ENCODE measurements at places on chromosomes 7 and 10. TPM values are rescaled to one million over a fixed set of nuclear protein-coding genes. Genes with fewer than 3 reads are reported as not detected.
A peak's percentile ranks its signal among the peaks of the same experiment; 100 is the strongest.

The NPC1L1 gene
- total RNA-seq = not detected

The HOXA11 gene
- 4.5 TPM for total RNA-seq

The PTN gene
- total RNA-seq = 6.4 TPM

The ANKRD2 gene
- total RNA-seq = not detected

The OAT gene
- total RNA-seq = 70.2 TPM

The TAC1 gene
- total RNA-seq = not detected

The MBLAC1 gene
- total RNA-seq = 4.4 TPM

The C7orf57 gene
- total RNA-seq = not detected

The POLR2J gene
- 30.3 TPM for total RNA-seq

The XRCC2 gene
- 14.5 TPM for total RNA-seq

The CYP2E1 gene
- total RNA-seq = 3.4 TPM

The TDRD1 gene
- not detected for total RNA-seq

The LRRC27 gene
- total RNA-seq = 5.9 TPM

The SPDYE5 gene
- total RNA-seq = not detected

The DPP6 gene
- 33.7 TPM for total RNA-seq

The STEAP1 gene
- 36.4 TPM for total RNA-seq

The VSIR gene
- total RNA-seq = 54.3 TPM

The LRRD1 gene
- total RNA-seq = not detected

The FAM185A gene
- 12.7 TPM for total RNA-seq

The TLX1 gene
- total RNA-seq = 0.14 TPM

DNA sequence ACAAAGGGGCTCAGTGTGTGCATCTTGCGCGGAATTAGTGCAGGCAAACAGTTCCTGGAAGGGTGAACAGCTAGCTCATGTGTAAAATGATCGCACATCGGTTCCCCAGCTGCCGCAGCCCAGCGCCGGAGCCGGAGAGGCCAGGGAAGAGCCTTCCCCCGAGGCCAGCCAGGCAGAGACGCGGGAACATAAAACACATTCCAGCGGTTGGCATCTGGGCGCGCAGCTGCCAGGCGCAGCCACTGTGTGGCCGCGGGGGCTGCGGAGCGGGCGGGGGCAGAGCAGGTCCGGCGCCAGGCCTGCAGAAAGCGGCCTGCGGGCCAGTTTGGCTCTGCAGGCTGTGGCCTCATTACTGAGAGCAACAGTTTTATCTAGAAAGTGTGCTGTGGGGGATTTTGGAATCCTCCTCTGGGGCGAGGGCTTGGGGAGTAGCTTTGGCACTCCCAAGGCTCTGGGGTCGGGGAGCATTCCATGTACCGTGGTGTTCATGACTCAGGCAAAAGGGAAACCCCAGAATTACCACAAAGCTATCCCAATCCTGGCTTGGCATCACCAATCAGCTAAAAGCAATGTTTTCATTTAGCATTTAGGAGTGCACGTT lies 74.3 kb downstream of the SAMD9 start:
- DNase-seq = no peak

- DNase-seq = no peak
Observed at GRCh38 chr7:562374-562675, 42.7 kb upstream of the PDGFA start.

DNA sequence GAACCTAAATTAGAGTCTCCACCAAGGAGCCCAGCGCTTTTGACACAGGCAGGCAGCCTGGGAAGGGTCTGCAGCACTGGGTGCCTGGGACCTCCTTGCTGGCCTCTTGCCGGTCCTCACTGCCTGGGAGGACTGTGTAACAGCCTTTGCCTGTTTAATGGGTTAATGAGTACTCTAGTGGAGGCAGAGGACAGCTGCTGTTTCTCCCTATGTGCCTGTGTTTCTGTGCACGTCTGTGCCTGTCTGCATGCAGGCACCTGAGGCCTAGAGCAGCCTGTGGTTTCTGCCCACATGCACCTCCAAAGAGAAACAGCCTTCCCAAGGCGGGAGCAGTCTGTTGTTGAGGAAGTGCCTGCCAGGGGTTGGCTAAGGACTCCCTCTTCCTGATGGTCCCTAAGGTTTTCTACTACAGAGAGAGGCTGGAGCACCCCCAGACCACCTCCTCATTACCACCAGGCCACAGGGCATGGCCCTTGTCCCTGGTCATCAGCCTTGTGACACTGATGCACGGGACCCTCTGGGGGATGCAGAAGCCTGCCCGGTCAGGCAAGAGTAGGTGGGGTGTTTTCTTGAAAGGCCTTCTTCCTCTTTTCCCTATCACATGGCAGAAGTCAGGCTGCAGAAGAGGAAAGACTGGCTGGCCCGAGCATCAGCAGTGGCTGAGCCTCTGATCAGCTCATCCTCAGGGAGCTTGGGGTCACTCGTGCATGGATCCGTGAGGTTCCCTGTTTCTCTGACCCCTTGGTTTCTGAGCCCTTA lies 14.2 kb downstream of the SLC29A3 start:
- no peak for DNase-seq

GRCh38 chr7:22549667-22550513 lies 49.9 kb upstream of the STEAP1B start:
- no peak for DNase-seq

DNA sequence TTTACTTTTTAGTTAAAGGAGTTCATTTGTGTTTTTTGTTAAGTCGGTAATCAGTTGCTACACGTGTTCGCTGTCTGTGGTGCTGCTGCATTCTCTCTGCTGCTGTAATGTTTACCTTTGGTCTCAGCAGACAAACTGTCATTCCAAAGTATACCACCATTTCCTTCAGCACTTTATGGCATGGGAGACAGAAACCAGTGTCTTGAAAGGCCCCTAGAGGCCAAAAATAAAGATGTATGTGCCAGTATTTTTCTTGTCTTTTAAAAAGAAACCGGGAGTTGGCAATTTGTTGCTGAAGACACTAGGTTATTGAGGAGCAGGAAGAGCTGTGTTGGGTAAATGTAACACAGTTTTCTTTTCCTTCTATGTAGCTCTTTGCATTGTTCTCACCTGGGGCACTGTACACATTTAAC lies 24.1 kb downstream of the ZNF92 start:
- no peak for DNase-seq

DNA sequence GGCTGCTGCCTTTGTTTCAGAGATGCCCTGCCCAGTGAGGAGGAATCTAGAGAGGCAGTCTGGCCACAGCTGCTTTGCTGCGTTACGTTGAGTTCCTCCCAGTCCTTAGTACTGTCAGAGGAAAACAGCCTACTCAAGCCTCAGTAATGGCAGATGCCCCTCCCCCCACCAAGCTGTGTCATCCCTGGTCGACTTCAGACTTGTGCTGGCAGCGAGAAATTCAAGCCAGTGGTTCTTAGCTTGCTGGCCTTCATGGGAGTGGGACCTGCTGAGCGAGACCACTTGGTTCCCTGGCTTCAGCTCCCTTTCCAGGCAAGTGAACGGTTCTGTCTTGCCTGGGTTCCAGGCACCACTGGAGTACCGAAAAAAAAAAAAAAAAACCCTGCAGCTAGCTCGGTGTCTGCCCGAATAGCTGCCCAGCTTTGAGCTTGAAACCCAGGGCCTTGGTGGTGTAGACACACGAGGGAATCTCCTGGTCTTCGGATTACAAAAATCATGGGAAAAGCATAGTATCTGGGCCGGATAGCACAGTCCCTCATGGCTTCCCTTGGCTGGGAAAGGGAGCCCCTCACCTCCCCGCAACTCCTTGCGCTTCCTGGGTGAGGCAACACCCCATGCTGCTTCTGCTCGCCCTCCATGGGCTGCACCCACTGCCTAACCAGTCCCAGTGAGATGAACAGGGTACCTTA lies 9.1 kb downstream of the SDHAF3 start:
- DNase-seq = no peak

DNA sequence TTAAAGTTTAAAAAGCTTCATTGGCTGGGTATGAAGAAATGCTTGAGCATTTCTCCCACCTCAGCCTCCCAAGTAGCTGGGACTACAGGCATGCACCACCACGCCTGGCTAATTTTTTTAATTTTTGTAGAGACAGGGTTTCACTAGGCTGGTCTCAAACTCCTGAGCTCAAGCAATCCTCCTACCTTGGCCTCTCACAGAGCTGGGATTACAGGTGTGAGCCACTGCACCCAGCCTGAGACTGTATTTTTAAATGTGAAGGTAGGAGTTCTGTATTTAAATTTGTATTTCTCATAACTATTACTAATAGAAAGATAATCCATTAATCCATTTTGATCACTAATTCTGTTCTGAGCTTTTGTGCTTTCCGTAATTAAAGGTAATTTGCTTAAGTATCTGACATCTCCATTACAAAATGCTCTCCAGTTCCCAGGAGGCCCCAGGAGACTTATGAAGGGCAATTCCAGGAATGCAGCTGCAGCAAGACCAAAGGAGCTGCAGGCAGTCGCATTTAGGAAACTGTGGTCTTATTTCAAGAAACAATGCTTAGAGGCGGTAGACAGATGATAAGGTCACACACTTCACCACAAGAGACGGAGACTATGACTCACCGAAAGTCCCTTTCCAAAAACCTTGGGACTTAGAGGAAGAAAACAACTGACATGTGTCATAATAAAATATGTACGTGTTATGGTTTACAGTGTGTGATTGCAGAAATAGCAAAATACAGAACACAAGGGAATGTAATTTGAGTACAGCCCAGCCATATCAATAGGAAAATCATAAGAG lies 23.3 kb downstream of the YAE1 start:
- no peak for DNase-seq

DNA sequence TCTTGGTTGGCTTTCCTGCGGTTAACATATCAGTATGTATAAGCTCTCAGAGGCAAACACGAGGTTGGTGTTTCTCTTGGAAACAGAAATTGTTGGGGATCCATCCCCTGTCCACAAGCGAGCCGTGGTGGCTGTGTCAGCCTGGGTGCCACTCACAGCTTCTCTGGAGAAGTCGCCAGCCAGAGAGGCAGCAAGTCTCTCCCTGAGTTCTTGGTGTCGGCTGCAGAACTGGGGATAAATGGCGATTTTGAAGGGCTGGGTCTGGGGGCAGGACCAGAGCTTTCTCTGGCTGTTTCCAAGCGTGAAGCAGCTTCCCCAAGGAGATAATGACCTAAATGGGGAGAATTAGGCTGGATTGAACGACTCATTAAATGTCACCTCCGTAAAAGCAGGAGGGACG lies 335.3 kb downstream of the GLRX3 start:
- no peak for DNase-seq

GRCh38 chr7:28587211-28587610 lies 174.9 kb downstream of the CREB5 start:
- no peak for DNase-seq

GRCh38 chr10:70803775-70804420 lies 11.8 kb upstream of the SGPL1 start:
- no peak for DNase-seq

GRCh38 chr7:54933643-54934042 lies 85.2 kb upstream of the EGFR start:
- no peak for DNase-seq

- peak; percentile 21 for DNase-seq
Observed at GRCh38 chr10:34254596-34254995, 560.5 kb downstream of the PARD3 start.

GRCh38 chr10:7414766-7415165 lies 3.9 kb upstream of the SFMBT2 start:
- no peak for DNase-seq

GRCh38 chr10:101568054-101568745 lies 19.9 kb downstream of the POLL start:
- DNase-seq = no peak

GRCh38 chr7:29202651-29203069 lies 8.1 kb downstream of the CHN2 start:
- peak; percentile 53 for DNase-seq

GRCh38 chr10:21095073-21095472 lies 198.0 kb upstream of the NEBL start:
- no peak for DNase-seq

- DNase-seq = no peak
Observed at GRCh38 chr7:147412782-147413556, 1177.6 kb upstream of the C7orf33 start.

GRCh38 chr7:99380823-99381663 lies 6.5 kb downstream of the ARPC1B start:
- peak; percentile 57 for DNase-seq

- DNase-seq = no peak
Observed at GRCh38 chr7:115116773-115117715, 195.2 kb downstream of the MDFIC start.

DNA sequence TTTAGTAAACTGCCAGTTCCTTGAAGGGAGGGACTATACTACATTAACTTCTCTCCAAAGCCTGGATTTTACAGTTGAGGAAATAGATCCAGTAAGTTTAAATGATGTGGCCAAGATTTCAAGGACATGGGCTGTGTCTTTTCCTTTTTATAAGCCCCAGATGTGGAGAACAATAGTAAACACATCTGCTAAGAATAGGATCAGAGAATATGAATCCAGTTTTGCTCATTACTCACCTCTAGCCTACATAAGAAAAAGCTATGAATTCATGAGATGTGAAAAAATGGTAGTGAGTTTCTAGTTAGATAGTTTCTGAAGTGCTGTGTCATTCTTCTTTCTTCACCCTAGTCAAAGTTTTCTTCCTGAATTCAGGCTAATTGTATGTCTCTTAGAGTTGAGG lies 38.6 kb downstream of the MAGI2 start:
- DNase-seq = no peak

DNA sequence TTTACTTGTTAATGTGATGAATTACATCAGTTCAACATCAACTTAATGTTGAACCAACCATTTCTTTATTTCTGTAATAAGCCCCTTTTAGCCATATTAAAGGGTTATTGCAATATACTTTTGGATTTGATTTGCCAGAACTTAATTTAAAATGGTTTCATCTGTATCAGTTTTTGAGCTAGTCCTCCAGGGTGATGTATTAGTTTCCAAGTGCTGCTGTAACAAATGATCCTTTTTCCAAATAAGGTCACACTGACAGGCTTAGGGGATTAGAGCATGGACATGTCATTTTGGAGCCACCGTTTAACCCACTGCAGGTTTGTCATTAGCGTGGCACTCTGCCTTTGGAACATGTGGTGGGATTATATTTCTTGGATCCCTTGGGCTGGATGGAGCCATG lies 244.8 kb upstream of the PLPP4 start:
- DNase-seq = no peak

DNA sequence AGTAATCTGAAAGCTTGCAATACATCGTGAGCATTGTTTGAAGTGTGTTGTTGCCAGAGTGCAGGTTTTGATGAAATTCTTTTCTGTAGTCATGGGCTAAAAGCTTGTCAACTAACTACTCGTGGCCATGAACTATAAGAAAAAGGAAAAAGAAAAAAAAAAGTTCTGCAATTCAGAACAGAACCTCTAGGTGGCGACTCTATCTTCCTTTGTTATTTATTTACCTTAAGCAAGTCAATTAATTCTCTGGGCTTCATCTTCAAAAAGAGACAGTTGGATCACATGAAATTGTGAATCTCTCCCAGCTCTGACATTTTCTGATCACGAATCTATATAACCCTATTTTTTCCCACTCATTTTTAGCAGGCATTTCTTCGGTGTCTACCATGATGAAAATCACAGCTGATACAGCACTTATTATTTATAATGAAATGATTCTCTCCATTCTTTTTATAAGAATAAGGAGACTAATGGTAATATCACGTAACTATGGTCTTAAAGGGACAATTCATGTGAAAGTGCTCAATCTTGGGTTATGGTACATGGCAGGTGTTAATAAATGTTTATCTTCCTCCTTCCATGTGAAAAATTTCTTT lies 18.8 kb downstream of the TMEM196 start:
- DNase-seq = no peak

All from transverse colon (tissue), 4 donors.